ENCODE measurements at places on chromosomes 1 and 21.
A peak's percentile ranks its signal among the peaks of the same experiment; 100 is the strongest.

DNA sequence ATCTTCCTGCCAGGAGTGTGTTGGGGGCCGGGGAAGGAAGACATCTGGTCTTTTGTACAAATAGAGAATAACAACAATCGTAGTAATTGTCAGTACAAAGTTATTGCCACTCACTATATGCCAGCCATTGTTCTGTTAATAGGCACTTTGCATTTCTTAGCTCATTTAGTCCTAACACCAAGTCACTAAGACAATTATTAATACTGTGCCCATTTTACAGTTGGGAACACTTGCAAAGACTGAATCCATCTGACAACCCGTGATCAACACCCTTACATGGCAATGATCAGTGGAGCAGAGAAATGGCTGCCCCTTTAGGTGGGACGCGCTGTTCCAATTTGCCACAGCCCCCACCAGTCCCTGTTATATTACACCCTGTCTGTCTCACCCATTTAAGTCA, 33.3 kb downstream of the FBXO2 start:
- DNase-seq, result no peak

- DNase-seq, result no peak
Observed at GRCh38 chr1:112356765-112357164, 39.2 kb upstream of the CTTNBP2NL start.

DNA sequence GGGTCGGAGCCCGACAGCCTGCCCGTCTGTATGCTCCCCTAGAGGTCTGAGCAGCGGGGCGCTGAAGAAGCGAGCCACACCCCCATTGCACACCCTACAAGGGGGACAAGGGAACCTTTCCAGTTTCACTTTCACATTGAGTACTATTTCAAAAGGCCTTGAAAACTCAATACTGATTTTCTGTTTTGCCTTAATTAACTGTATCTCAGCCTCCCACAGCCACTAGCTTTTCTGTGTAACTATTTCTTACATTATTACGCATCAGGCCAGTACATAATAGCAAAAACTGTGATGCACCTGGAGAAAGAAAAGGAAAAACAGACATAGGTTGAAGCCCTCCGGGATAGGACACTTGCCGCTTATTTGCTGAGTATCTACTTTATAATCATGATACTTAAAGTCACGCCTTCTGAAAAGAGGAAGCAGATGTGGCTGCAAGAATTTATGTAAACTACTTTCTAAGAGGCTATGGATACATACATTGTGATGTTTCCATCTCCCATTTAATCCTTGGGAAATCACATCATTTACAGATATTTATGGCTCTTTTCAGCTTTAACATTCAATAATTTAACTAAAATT, 1719.5 kb downstream of the MRPL39 start:
- DNase-seq, result no peak

- DNase-seq, result peak; percentile 62
Observed at GRCh38 chr21:16587681-16588375, 858.0 kb downstream of the USP25 start.

GRCh38 chr1:41812051-41812450, 106.7 kb downstream of the HIVEP3 start:
- peak; percentile 78 for DNase-seq

DNA sequence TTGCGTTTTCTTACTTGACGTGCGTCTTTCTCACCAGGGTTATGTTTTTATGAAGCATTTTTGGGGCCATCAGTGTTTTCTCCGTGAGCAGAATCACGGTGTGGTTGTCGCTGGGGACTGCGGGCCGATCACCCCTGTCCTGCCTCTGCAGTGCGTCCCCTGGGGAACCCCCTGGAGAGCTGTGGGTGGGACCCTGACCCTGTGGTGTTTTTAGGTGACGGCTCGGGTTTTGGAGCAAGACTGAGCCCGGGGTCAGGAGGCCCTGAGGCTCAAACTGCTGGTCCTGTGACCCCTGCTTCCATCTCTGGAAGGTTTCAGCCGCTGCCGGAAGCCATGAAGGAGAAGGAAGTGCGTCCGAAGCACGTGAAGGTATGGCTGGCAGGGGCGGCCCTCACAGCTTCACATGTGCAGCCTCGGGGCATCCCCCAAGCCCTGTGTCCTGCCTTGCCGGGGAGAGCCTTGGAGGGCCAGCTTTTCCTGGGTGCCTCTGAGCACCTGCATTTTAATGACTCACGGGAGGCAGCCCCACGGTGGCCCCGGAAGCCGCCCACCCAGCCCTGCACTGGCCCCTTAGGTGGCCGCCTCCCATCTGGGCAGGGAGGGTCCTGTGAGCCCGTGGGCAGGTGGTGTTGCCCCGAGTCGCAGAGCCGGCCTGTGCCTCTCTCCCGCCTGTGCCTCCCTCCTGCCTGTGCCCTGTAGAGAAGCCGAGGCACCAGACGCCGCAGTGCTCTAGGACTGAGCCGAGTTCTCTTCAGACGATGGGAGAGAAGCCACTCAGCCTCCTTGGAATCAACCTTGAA, 36.7 kb upstream of the DIP2A start:
- DNase-seq, result no peak
